ENCODE measurements at places on chromosomes 12 and 14.

- DNase-seq, result no peak
Measured at GRCh38 chr12:38152816-38153736, 163.5 kb upstream of the ALG10B start.

DNA sequence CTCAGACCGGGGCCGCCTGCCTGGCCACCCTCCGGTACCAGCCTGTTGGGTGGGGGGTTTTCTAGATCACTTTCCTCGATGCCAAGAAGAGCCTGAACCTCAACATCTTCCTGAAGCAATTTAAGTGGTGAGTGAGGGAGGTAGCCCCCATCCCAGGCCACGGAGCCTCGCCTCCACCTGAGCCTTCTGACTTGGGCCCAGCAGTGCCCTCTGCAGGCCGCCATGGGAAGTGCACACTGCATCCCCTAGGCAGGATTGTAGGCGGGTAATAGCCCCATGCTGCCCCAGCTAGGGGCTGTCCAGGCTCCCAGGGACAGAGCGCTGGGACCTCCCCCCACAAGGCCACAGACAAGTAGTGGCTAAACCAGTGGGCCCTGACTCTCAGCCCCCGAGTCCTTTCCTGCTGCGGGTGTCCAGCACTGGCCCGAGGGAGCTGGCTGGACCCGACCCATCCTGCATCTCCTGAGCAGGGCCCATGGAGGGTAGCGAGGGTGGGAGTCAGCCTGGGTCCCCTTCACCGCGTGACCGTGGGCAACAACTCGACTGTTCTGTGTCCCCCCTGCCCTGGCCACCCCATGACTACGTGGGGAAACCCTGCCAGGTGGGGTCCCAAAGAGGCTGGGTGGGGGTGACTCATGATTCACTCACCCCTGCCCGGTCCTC lies 15.3 kb upstream of the ADSS1 start:
- peak; percentile 91 for DNase-seq

DNA sequence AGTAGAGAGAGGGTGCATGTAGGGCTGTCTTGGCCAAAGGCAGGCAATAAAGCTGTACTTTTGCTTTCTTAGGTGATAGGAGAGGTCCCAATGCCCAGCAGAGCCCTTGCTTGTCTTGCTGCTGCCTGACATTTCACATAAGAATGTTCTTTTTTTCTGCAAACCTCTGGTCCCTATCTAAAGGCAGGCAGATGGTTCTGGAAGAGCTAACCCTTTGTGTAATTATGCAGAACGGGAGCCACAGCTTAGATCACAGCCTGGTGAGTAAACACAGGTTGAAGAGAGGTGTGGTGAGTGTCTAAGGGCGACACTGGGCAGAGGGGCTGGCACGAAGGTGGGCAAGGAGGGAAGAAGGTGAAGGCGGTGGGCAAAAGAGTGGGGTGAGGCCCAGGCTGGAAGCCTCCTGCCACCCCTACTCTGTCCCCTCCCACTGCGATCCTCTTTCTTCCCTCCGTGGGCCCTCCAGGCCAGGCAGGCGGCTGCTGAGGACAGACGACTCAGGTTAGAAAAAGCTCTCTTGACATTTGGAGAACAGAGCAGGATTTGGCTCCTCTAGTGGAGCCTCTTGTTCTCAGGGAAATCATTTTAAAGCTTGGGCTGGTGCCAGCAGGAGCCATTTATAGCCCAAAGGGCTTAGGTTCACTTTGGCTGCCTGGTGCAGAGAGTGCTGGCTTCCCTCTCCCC lies 42.8 kb downstream of the PRMT8 start:
- peak; percentile 87 for DNase-seq

GRCh38 chr12:41589878-41590277 lies 401.8 kb downstream of the PDZRN4 start:
- no peak for DNase-seq

DNA sequence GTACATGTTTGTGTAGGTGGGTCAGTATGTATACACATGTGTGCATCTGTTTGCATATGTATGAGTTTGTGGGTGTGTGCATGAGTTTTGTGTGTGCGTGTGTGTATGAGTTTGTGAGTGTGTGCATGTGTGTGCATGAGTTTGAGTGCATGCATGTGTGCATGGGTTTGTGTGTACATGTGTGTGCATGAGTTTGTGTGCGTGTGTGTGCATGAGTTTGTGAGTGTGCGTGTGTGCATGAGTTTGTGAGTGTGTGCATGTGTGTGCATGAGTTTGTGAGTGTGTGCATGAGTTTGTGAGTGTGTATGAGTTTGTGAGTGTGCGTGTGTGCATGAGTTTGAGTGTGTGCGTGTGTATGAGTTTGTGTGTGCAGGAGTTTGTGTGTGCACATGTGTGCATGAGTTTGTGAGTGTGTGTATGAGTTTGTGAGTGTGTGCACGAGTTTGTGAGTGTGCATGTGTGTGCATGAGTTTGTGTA lies 61.5 kb downstream of the FZD10 start:
- DNase-seq, result no peak

DNA sequence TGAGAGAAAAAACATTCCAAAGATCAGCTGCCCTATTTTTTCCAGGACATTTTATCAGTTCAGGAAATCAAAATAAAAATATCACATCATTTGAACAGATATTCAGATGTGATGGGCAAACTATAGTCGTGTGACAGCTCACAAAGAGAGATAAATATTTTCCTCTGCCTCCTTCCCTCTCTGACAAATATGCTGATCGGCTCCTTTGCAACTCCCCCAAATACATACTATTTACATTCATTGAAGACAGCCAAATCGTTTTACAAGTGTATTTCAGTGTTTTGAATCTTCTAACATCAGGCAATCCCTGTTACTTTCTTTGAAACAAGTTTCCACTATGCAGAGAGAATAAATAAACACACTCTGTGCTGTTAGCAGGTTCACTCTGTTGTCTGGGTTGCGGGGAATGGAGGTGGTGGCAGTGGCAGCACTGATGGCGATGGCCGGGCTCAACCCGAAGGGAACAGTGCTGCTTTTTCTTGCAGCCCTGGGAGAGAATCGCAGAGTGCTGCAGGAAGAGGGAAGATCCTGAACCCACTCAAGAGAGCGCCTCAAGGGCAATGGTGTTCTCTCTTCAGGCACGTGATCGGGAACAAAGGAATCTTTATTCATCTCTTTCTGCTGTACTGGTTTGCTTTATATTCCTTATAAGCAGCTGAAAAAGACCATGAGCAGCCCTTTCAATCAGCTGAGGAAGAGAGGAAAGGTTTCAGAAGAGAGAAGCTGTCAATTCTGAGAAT lies 142.5 kb downstream of the PHLDA1 start:
- DNase-seq, result no peak

- no peak for DNase-seq
Measured at GRCh38 chr12:124881123-124881522, 17.5 kb upstream of the SCARB1 start.
